Muscle of leg (tissue), 16 donors: ENCODE measurements at places on chromosomes 11 and 22. TPM values are rescaled to one million over a fixed set of nuclear protein-coding genes. Genes with fewer than 3 reads are reported as not detected.

NAT10 gene
- total RNA-seq: 21.5 TPM

UBQLNL gene
- total RNA-seq: 0.18 TPM

TRIM51 gene
- not detected for total RNA-seq

UCP3 gene
- total RNA-seq: 2.0 TPM

CNIH2 gene
- total RNA-seq: 1.0 TPM

JRKL gene
- 6.8 TPM for total RNA-seq

NLRP14 gene
- total RNA-seq: 0.04 TPM

MUC5AC gene
- total RNA-seq: not detected

RTN4R gene
- 7.3 TPM for total RNA-seq

MUC2 gene
- not detected for total RNA-seq

DNA sequence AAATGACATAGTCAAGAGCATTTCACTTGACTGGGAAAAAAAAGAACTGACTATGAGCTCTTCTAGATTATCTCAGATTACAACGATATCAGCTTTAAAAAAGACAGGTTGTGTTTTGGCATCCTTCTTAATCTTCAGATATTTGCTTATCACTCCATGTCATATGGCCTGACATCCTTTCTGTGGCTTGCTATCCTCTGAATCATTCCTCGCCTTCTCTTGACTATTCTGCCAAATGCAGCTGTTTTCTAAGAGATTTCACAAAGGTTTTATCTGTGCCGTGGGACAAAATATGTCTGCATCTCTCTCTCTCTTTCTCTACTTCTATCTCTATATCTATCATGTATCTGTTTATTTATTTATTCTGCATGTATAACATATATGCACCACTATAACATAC, 746.1 kb downstream of the CNTN5 start:
- no peak overlapping the region for H3K27ac ChIP-seq
- H3K4me1 ChIP-seq: no peaks in the 10 kb centered on the region
- no peak for DNase-seq
- no peaks in the 10 kb centered on the region for H3K27me3 ChIP-seq

GRCh38 chr22:19622061-19622441, 92.3 kb upstream of the SEPTIN5 start:
- no peak for DNase-seq
- H3K36me3 ChIP-seq: no peaks in the 10 kb centered on the region

DNA sequence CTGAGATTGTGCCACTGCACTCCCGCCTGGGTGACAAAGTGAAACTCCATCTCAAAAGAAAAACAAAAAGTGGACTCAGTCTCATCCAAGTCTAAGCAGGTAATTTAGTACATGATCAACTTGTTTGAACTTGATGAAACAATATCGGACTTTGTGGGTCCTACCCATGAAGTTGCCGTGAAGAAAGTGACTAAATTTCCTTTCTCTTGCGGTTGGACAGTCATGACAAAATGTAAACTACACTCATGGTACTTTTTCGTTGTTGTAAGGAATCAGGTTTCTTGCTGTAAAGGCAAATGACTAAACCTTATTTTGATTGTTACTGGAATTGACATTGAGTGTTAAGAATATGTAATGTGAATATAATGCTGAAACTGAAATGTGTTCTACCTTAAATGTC, 164.5 kb upstream of the PLET1 start:
- no peak overlapping the region for H3K4me3 ChIP-seq
- no peak overlapping the region for H3K27ac ChIP-seq
- no peaks in the 10 kb centered on the region for H3K27me3 ChIP-seq
- no peaks in the 10 kb centered on the region for H3K4me1 ChIP-seq
- no peaks in the 10 kb centered on the region for H3K36me3 ChIP-seq

- no peaks in the 10 kb centered on the region for H3K36me3 ChIP-seq
- H3K4me3 ChIP-seq: no peak overlapping the region
- H3K27ac ChIP-seq: no peak overlapping the region
- H3K4me1 ChIP-seq: peaks cover 2% of the 10 kb centered on the region
- DNase-seq: no peak
These were observed 16.0 kb downstream of the PIM3 start for GRCh38 chr22:49976439-49977175.

- no peak overlapping the region for H3K4me3 ChIP-seq
- H3K4me1 ChIP-seq: no peaks in the 10 kb centered on the region
- H3K36me3 ChIP-seq: no peaks in the 10 kb centered on the region
- H3K27me3 ChIP-seq: no peaks in the 10 kb centered on the region
These were observed 73.1 kb downstream of the TMPRSS5 start for GRCh38 chr11:113632981-113633380.

GRCh38 chr11:64609436-64610047, 18.5 kb downstream of the SLC22A12 start:
- peaks cover 11% of the 10 kb centered on the region for H3K27me3 ChIP-seq
- no peak overlapping the region for H3K4me3 ChIP-seq
- DNase-seq: no peak
- peaks cover 10% of the 10 kb centered on the region for H3K4me1 ChIP-seq

GRCh38 chr22:42176255-42176915, 45.8 kb upstream of the CYP2D6 start:
- no peaks in the 10 kb centered on the region for H3K27me3 ChIP-seq
- H3K4me1 ChIP-seq: peaks cover 22% of the 10 kb centered on the region
- H3K27ac ChIP-seq: no peak overlapping the region
- peaks cover 2% of the 10 kb centered on the region for H3K36me3 ChIP-seq
- peak; percentile 44 for DNase-seq
- H3K4me3 ChIP-seq: no peak overlapping the region

DNA sequence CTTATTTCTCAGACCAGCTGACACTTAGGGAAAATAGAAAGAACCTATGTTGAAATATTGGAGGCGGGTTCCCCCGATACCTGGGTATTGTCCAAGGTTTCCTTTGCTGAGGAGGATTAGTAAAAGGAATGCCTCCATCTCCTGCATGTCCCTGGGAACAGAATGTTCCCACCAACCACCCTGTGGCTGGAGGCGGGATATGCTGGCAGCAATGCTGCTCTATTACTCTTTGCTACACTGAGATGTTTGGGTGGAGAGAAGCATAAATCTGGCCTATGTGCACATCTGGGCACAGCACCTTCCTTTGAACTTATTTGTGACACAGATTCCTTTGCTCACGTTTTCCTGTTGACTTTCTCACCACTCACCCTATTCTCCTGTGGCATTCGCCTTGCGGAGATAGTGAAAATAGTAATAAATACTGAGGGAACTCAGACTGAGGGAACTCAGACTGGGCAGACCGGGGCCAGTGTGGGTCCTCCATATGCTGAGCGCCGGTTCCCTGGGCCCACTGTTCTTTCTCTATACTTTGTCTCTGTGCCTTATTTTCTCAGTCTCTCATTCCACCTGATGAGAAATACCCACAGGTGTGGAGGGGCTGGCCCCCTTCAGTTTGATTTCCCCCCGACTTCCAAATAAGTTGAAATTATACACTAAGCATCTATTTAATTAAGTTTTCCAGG, 32.1 kb downstream of the IGLL1 start:
- no peaks in the 10 kb centered on the region for H3K36me3 ChIP-seq
- no peaks in the 10 kb centered on the region for H3K27me3 ChIP-seq
- no peaks in the 10 kb centered on the region for H3K4me1 ChIP-seq
- no peak for DNase-seq

- no peaks in the 10 kb centered on the region for H3K27me3 ChIP-seq
- no peak for DNase-seq
- no peak overlapping the region for H3K4me3 ChIP-seq
- no peak overlapping the region for H3K27ac ChIP-seq
- no peaks in the 10 kb centered on the region for H3K4me1 ChIP-seq
- H3K36me3 ChIP-seq: no peaks in the 10 kb centered on the region
These were observed 193.0 kb upstream of the SNX19 start for GRCh38 chr11:131109257-131109656.

- no peaks in the 10 kb centered on the region for H3K4me1 ChIP-seq
- no peaks in the 10 kb centered on the region for H3K36me3 ChIP-seq
- H3K27ac ChIP-seq: no peak overlapping the region
- no peak overlapping the region for H3K4me3 ChIP-seq
- DNase-seq: peak; percentile 27
These were observed 18.2 kb upstream of the PSMA1 start for GRCh38 chr11:14538271-14538925.

- H3K27me3 ChIP-seq: no peaks in the 10 kb centered on the region
- H3K36me3 ChIP-seq: no peaks in the 10 kb centered on the region
- no peak overlapping the region for H3K4me3 ChIP-seq
- H3K27ac ChIP-seq: no peak overlapping the region
- peaks cover 2% of the 10 kb centered on the region for H3K4me1 ChIP-seq
These were observed 46.3 kb upstream of the ALKBH3 start for GRCh38 chr11:43834286-43834685.

GRCh38 chr11:65883786-65884715, 4.2 kb downstream of the FIBP start:
- no peak overlapping the region for H3K4me3 ChIP-seq
- H3K4me1 ChIP-seq: peaks cover 19% of the 10 kb centered on the region
- no peak overlapping the region for H3K27ac ChIP-seq
- no peaks in the 10 kb centered on the region for H3K27me3 ChIP-seq
- peaks cover 48% of the 10 kb centered on the region for H3K36me3 ChIP-seq

GRCh38 chr11:46099963-46100316, 21.3 kb downstream of the PHF21A start:
- H3K27ac ChIP-seq: peak overlapping the region; percentile 60
- peak; percentile 15 for DNase-seq
- H3K4me1 ChIP-seq: no peaks in the 10 kb centered on the region
- H3K27me3 ChIP-seq: no peaks in the 10 kb centered on the region
- no peaks in the 10 kb centered on the region for H3K36me3 ChIP-seq
- no peak overlapping the region for H3K4me3 ChIP-seq

DNA sequence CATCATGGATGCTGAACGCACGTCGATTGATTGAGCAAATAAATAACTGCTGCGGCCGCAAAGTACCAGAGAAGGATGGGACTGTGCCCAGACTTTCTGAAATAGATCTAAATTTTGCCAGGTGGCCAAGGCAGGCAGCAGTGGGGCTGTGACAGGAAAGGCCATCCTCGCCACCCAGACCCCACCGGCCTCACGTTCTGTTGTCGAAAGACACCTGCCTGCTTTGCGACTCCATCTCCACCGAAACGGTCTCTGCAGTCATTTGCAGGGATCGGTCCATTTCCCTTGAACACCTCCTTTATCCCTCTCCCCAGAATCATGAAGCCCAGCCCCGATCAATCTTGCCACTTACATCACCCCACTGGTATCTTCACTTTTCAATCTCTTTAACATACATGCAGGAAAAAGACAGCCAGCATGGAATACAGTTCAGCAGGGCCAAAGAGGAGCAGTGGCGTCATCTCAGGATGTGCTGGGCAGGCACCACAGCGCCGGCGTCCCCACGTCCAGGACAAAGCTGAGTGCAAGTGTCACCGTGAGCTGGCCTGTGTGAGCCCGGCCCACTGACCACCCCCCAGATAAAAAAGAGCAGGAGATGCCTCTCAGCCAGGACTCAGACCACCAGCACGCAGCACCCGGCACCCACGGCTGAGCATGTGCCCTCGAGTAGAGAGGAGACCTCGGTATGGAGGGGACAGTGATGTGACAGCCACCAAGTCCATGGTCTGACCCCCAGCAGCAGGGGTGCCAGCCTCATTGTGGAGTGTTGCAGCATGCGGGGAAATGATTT, 610.3 kb downstream of the TBC1D22A start:
- H3K36me3 ChIP-seq: no peaks in the 10 kb centered on the region
- no peaks in the 10 kb centered on the region for H3K4me1 ChIP-seq
- H3K27me3 ChIP-seq: peaks cover 5% of the 10 kb centered on the region
- no peak overlapping the region for H3K27ac ChIP-seq

- no peak overlapping the region for H3K4me3 ChIP-seq
- peak overlapping the region; percentile 87 for H3K27ac ChIP-seq
- H3K27me3 ChIP-seq: no peaks in the 10 kb centered on the region
- peak; percentile 86 for DNase-seq
- peaks cover 55% of the 10 kb centered on the region for H3K4me1 ChIP-seq
- H3K36me3 ChIP-seq: peaks cover 62% of the 10 kb centered on the region
These were observed 4.1 kb downstream of the SUN2 start for GRCh38 chr22:38751422-38752346.

DNA sequence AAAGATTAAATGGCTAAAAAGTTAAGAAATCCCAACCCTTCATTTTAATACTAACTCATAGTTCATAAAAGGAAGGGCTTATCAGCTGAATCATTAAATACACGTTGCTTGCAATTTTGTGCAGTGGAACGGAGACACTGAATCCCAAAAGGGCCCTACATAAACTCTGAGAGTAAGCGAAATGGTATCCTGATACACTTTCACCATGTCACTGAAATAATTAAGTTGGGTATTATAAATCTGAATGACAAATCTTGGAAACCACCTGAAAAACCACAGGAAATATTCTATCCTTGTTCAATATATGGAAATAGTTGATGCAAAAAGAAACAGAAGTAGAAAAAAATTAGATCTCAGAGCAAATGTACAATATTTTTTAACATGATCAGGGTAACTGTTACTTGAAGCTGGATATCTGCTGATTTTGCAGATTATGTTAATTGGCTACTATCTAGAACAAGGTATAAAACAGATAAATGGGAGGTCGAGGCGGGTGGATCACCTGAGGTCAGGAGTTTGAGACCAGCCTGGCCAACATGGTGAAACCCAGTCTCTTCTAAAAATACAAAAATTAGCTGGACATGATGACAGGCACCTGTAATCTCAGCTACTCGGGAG, 55.1 kb downstream of the MAML2 start:
- no peak overlapping the region for H3K4me3 ChIP-seq
- no peak for DNase-seq
- H3K27me3 ChIP-seq: no peaks in the 10 kb centered on the region
- H3K4me1 ChIP-seq: no peaks in the 10 kb centered on the region

DNA sequence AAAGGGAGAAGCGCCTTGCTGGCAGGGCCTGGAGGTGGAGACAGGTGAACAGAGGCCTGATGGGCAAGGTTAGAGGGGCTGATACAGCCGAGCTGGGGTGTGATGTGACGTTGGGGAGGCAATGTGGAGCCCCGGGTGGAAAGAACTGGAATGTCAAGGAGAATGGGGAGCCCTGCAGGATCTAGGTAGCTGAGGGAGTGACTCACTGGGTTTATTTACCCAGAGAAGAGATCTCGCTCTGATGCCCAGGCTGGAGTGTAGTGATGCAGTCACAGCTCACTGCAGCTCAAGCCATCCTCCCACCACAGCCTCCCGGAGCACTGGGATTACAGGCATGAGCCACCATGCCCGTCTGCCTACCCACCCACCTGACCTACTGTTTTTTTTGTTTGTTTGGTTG, 1.9 kb upstream of the CYB5R3 start:
- no peaks in the 10 kb centered on the region for H3K27me3 ChIP-seq
- no peaks in the 10 kb centered on the region for H3K36me3 ChIP-seq
- no peak overlapping the region for H3K27ac ChIP-seq

GRCh38 chr11:9616042-9616675, 42.7 kb downstream of the WEE1 start:
- H3K4me3 ChIP-seq: no peak overlapping the region
- DNase-seq: no peak
- H3K27me3 ChIP-seq: no peaks in the 10 kb centered on the region
- H3K4me1 ChIP-seq: peaks cover 12% of the 10 kb centered on the region
- no peaks in the 10 kb centered on the region for H3K36me3 ChIP-seq

GRCh38 chr11:104275992-104276391, 112.0 kb upstream of the PDGFD start:
- H3K4me3 ChIP-seq: no peak overlapping the region
- no peak for DNase-seq
- H3K36me3 ChIP-seq: no peaks in the 10 kb centered on the region
- H3K4me1 ChIP-seq: no peaks in the 10 kb centered on the region
- H3K27me3 ChIP-seq: no peaks in the 10 kb centered on the region
